ENCODE measurements at places on chromosomes 11 and 22.

- DNase-seq = no peak
These were observed 619.0 kb downstream of the OPCML start for GRCh38 chr11:132913295-132913694.

GRCh38 chr11:40227730-40228129 is 1231.7 kb downstream of the LRRC4C start:
- DNase-seq = no peak

DNA sequence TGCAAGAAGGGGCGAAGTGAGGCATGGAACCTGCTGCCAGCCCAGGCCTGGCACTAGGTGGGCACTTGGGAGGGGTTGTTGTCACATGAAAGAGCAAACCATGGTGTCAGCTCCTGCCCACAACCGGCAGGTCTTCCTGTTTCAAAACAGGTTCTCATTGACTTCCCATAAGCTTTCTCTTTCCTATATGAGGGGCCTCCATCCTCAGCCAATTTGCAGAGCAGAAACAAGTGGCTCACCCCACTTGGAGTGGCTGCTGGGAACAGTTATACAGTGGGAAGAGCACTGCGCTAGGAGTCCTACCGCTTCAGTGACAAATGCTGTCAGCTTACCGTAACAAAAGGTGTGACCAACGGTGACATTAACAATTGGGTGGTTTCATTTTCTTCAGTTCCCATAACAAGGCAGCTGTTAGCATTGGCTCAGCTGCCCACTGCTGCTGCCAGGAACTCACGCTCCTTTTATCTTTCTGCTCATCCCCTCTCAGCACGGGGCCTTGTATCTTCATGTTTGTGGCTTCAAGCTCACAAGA is 10.2 kb upstream of the SSTR3 start:
- no peak for DNase-seq

GRCh38 chr11:72812604-72812966 is 1.6 kb upstream of the ATG16L2 start:
- no peak for DNase-seq

- DNase-seq = peak; percentile 79
These were observed 24.7 kb upstream of the SLC22A12 start for GRCh38 chr11:64566042-64566914.

DNA sequence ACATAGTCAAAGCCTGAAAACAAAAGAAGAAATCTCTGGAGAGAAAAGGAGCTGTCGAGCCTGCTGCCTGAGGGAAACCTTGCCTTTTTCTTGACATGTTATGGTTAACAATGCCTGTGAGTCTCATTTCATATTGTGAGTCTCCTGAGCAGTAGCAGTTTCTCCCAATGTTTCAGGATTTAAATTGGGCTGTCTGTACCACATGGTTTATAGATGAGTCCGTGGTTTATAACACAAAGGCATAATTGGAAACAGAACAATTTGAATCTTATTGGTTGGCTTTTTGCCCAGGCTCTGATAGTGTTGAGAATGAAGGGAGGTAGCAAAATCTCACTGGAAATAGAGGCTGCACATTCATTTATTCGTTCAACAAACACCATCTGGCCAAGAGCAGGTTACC is 540.9 kb downstream of the RAB38 start:
- DNase-seq = no peak

DNA sequence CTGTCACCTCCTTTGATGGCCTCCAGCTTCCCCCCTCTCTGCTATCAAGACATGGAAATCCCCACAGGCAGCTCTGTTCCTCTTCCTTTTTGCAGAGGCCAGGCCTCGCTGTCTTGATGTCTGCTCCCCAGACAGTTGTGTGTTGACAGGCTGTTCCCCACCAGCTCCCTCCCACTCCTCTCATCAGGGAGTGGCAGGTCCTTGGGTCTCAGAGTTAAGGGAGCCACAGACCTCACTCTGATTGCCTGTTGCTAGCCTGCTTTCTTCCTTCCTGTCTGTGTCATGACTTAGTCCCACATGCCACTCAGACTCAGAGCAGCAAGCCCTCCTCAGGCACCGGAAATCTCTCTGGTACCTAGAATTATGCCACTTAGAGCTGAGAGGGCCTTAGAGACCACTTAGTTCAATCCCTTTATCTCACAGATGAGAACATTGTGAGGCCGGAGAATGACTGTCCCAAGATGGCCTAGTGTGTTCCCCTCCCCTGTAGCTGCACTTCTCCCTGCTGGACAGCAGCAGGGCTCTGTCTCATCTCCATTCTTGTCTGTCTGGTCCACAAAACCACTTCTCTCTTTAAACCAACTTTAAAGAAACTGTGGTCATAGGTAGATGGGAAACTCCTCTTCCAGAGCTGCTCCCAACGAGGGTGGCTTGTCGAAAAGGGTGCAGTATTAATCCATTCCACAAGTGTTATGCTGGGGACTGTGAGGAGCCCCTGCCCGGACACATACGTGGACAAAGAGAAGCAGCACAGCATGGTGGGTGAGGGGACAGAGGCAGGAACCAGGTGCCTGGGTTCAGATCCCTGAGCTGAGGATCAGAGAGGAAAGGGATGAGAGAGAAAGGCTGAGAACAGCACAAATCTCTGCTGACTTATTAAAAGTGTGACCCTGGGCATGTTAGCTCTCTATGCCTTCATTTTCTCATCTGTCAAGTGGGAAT is 4.2 kb downstream of the AMPD3 start:
- DNase-seq = no peak

GRCh38 chr11:74226907-74227306 is 55.8 kb downstream of the PPME1 start:
- no peak for DNase-seq

DNA sequence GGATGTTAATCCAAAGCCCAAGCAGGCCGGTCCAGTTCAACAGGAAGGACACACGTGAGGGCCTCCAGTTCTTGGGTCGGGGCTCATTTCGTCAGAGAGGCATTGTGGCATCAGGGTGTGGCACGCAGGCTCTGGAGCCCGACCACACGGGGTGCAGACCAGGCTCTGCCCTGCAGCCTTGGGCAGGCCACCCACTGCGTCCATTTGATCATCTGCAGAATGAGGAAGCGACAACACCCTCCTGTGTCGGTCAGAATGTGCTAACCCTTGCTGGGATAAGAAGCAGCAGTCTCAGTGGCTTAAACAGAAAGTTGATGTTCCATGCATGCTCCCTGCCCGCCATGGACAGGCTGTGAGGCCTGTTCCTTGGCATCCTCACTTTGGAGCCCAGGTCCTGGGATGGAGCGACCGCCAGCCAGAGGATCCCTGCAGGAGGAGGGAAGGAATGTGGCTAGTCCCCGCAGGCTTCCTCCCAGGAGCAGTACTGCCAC is 10.8 kb downstream of the RIBC2 start:
- no peak for DNase-seq

DNA sequence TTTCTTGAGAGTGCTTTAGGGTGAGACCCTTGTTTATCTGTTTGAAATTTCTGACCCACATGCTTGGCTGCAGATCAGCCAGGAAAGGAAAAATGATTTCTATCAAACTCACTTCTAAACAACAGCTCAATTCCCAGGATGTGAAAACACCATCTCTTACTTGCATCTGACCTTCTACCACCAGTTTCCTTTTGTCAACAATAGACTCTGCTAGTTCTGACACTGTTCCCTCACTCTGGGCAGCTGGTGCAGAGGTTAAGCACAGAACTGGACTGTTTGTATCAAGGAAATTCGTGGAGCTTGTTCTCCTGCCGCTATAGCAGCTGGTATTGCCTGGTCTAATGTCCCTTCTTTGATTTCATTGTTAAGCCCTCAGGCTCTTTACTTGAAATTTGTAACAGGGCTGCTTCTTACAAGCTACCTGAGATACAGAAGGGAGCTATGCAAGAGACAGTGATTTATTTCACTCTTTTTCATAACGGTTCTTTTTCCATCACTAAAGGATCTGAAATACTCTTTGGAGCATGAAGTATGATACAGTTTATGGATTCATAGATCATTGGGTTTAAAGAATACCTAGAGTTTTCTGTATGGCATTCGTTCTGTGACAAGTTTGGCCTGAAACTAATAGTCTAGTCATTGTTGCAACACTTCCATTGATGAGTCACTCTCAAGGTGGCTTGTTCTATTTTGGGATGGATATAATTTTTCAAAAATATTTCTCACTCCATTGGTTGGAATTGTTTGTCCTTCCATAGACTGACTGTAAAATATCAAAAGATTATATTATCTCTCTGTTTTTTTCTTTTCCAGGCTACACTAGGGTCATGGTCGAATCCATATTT is 178.2 kb upstream of the ZC3H12C start:
- peak; percentile 17 for DNase-seq

DNA sequence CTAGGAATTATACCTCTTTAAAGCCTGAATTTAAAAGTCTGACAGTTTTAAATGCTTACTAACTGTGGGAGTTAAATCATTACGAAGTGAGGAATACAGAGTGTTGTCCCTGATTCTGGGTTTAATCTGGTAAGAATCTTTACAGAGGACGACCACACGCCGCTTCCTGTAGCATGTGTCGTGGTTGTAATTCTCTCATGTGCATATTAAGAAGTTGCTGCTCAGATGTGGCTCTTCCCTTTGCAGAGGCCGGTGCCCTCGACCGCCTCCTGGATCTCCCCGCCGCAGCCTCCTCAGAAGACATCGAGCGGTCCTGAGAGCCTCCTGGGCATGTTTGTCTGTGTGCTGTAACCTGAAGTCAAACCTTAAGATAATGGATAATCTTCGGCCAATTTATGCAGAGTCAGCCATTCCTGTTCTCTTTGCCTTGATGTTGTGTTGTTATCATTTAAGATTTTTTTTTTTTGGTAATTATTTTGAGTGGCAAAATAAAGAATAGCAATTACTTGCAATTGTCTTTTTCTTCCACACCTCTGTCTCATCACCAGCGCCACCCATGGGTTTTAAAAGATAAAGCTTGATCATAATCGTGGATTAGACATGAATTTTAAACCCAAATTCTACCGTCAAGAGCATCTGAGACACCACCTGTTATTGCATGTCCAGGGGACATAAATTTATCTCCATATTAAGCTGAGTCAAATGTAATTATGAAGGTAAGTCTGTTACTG is 6.5 kb downstream of the GAL start:
- DNase-seq = no peak

DNA sequence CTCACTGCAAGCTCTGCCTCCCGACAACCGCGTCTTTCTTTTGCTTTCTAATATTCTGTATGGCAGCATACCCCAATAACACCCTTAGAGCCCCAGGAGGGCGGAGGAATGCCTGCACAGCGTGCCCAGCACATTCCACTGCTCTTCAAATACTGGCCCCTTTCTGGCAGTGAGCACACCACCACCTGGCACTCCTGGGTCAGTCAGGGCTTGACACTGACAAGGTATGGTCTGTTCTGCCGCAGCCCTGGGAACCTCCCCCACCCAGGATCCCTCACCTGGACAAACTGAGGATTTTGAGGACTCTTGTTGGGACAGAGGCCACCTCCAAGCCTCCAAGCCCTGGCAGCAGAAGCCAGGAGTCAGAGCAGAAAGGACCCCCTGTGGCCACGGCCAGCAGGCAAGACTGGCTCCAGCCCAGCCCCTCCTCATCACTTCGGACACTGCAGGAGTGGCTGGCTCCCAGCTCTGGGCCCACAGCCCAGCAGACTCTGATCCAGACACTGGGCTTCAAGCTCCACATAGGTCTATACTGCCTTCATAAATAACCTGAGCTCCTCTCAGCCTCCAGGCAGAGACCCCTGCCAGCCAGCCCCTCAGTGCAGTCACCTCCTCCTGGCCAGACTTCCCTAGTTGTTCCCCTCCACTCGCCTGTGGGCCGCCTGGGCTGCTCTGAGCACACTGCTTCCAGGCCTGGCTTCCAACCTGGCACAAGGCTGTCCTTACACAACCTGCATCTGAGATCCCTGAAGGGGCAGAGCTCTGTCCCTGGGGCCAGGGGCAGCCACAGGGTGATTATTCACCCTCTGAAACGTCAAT is 14.5 kb downstream of the CARS1 start:
- DNase-seq = no peak

DNA sequence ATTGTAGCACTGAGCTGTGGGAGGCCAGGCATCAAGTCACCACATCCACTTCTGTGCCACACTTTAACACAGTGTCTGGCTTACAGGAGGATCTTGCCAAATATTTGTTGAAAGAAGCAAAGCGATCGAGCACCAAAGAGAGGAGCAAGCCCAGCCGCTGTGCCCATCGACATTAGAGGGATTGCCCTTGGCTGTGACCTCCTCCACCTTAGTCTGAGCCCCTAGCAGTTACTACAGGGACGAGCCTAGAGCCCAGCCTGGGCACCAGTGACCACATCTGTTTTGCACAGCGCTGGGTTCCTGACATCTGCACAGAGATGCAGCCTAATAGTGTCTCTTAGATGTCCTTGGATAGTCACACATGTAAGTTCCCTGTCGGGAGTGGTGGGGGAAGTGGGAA is 17.7 kb downstream of the GRIK4 start:
- DNase-seq = no peak

- DNase-seq = no peak
These were observed 2.3 kb downstream of the TKFC start for GRCh38 chr11:61335355-61335710.

- peak; percentile 38 for DNase-seq
These were observed 38.3 kb downstream of the PTPRJ start for GRCh38 chr11:48018528-48019216.

GRCh38 chr22:45216133-45217003 is 24.3 kb downstream of the KIAA0930 start:
- DNase-seq = peak; percentile 36

DNA sequence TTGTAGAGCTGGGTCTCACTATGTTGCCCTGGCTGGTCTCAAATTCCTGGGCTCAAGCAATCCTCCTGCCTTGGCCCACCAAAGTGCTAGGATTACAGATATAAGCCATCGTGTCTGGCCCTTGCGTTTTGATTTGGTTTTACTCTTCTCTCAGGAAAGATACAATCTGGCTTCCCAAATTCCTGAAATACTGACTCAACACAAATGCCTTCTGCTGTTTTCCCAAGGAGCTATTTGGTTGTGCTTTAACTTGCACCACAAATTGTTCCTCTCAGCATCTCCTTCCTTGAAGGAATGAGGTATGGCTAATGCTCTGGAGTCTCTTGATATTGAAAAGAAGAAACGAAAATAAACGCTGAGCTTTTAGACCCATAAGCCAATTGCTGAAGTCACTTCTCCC is 110.0 kb upstream of the PAX6 start:
- DNase-seq = peak; percentile 56

DNA sequence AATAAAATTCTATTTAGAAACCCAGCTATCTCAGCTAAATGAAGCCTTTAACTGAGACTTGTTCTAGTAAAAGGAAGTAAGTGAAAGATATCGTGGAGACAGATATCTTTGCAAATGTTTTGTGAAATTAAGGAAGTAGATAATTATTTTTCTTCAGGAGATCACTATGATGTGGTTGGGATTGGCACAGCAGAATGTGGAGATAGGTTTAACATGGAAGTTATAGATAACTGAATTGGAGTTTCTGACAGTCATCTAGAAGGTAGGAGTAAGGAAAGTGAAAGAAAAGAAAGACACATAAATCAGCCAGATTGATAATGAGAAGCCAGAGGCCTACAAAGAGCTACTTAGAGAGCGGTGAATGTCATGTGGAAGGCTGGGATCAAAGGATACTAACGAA is 4.7 kb upstream of the CASP5 start:
- no peak for DNase-seq

DNA sequence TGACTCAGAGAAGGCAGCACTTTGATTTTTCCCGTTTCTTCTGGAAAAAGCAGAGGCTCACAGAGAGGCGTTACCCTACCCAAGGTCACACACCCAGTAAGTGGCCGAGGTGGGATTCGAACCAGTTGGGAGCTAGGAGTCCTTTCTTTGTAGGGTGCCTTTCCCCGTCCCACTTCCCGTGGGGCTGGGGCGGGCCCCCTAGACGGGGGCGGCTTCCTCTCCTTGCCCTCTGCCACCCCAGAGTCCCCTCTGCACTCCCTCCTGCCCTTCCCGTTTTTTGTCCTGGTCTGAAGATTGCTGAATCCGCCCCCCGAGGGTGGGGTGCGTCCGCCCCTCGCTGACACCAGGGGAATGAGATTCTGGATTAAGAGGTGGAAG is 747 bp downstream of the TPCN2 start:
- DNase-seq = no peak

GRCh38 chr11:70935006-70935768 is 317.2 kb downstream of the SHANK2 start:
- no peak for DNase-seq
